ENCODE measurements at places on chromosomes 12 and 14.
A peak's percentile ranks its signal among the peaks of the same experiment; 100 is the strongest.

DNA sequence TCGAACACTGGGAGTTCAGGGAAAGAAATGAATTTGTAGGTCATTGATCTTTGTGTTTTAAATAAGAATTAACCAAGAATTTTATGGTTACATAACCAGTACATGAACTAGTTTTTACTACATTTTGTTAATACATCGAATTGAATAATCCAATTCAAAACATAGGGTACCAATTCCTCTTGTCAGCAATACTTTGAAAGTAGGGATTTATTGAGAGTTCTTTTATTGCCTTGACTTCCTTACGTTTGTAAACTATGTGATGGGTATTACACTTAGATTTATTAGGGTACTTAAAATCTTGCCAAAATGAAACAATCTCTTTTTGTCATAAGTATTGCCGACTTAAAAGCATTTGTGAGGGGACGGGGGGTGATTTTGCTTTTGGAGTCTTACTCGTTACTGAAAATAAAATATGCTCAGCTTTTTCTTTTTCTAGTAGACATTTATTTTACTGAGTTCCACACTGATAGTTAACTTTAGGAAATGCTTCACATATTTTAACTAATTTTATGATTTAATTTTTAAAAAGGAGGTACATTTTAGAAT is 22.4 kb downstream of the SOCS2 start:
- DNase-seq = no peak

DNA sequence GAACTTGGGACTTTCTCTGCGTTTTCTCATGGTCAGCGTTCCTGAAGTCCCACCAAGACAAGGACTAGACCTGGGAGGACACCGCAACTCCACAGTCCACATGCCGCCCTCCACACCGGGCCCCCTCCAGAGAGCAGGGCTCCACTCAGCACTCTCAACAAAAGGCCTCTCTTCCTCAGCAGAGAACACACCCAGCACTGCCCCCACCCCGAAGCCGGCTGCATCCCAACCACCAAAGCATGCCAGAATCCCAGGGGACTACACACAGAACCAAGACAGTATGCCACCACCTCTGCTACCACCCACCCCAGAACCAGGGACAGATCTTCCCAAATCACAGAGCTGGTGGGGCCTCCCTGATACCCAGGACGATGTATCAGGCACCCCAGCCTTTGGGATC is 88.3 kb downstream of the BCL11B start:
- DNase-seq = no peak

- DNase-seq = no peak
Measured at GRCh38 chr12:524167-524951, 64.6 kb downstream of the B4GALNT3 start.

DNA sequence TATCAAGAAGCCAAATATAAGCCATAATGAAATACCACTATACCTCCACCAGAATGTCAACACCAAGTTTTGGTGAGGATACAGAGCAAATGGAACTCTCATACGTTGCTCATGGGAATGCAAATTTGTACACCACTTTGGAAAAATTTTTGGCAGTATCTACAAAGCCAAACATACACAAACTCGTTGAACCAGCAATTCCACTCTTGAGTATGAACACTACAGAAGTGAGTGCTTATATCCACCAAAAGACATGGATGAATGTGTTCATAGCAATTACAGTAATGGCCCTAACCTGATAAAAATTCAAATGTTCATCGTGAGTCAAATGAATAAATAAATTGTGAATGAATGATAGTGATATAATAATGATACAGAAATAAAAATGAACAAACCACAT is 24.8 kb downstream of the C12orf71 start:
- DNase-seq = no peak

- DNase-seq = no peak
Measured at GRCh38 chr14:57736391-57736790, 129.5 kb downstream of the SLC35F4 start.

DNA sequence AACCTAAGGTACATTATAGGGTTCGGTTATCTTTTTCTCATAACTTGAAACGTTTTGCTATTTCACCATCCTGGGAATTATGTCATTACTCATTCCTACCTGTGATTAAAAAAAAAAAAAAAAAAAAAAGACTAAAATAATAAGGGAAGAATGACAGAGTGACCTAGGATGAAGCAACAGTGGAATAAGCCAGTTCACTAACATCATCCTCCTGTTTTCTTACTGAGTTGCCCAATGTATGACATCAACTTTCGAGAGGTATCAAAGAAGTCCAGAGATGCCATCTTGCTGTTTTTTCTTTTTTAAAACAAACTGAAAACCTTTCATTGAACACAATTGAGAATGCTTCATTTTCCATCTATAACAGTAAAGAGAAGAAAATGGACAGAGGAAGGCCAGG is 42.8 kb downstream of the AMN start:
- no peak for DNase-seq

DNA sequence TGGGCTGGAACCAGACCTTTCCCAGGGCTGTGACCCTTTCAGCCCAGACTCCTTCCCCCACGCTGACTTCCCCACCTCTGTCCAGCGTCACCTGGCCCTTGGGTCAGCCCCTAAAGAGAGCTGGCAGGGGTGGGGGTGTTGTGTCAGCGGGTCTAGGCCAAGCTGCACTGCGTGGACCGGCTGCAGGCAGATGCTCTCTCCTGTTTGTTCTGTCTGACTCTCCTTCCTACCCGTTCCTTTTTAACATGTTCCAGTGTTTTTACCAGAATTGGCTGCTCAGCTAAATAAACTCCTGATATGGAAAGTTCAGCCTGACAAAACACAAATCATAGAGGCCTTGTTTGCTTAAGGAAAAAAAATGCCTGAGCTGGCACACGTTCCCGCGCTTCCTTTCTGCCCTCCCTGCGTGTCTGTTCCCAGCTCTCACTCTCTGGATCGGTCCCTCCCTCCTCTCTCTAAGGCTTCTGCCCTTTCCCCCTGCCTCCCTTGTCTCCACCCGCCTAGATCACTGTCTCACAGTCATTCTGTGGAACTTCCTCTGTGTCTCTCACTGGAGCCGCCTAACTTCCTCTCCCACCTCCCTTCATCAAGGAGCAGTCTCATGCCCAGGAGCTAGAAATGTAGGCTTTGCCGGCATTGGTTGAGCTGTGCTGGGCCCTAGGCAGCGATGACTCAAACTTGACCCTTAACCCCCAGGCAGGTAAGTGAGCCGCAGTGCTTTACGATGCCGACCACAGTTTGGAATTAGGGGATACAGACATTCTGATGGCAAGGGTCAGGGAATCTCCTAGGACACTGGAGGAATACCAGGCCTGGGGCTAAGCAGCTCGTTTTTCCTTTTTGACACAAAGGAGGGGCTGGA is 15.5 kb upstream of the MLXIP start:
- DNase-seq = no peak

- no peak for DNase-seq
Measured at GRCh38 chr12:58424735-58425392, 483.5 kb downstream of the ATP23 start.

DNA sequence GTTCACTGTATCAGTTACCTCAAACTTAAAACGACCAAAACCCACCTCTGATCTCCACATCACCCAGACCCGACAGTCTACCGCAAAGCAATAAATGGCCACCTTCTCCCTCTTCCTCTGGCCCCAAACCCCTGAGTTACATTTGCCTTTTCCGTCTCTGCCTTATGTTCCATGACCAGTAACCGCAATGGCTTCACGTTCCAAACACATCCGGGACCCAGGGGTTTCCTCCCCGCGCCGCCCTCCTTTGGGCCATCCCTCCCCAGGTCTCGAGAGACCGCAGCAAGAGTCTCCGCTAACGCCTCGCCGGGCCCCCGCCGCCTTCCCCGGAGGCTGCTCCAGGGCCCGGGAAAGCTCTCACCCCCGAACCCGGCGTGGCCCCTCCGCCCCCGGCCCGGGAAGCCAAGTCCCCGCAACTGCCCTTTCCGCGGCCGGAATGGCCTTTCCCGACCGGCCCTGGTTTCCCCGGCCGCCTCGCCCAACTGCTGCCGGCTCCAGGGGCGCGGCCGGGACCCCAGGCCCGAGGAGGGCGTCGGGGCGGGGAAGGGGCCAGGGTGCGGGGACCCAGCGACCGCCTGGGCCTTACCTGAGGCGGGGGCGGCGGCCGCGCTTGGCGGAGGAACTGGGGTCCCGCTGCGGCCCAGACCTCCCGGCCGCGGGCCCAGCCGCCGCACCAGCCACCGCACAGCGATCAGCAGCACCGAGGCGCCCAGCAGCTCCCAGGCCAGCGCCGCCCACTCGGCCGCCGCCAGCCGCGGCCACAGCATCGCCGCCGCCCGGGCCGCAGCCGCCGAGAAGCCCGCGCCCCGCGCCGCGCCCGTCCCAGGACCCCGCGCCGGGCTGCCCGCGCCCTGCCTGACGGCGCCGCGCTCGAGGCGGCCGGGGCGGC is at the start of gene ANKLE2:
Gene ANKLE2, minus strand, starts transcription at position 801 of the 889 bp plus-strand sequence. Its CDS starts 34 bp downstream, at position 767.
- DNase-seq = peak; percentile 43

DNA sequence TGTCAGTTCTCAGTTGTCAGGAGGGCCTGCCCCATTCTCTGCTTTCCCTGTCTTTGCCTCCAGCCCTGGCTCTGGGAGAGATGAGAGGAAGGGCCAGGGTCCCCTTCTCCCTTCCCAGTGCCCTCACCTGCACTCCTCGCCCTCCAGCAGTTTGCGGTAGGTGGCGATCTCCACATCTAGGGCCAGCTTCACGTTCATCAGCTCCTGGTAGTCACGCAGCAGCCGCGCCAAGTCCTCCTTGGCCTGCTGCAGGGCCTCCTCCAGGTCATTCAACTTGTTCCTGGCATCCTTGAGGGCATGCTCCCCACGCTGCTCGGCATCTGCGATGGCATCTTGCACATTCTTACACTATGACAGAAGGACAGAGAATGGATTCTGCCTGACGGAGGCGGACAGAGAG is 5.4 kb downstream of the KRT2 start:
- DNase-seq = no peak

- DNase-seq = no peak
Measured at GRCh38 chr12:12676605-12677004, 19.4 kb downstream of the GPR19 start.

DNA sequence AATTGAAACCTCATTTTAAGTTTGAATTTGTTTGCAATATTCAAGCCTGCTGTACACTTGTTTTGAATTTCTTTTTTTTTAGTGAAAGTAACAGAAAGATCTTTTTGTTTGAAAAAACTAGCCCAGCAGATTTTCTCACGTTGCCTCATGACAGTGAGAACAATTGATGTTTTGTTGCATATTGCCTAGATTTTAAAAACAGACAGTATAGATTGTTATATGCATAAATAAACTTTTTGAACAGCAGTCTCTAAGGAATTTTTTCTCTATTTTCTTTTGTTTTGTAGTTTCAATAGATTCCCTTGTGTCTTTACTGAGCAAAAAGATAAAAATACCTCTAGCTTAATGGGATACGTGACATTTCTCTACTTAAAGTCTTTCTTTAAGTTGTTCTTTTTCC is 15.4 kb downstream of the OR6C6 start:
- no peak for DNase-seq

DNA sequence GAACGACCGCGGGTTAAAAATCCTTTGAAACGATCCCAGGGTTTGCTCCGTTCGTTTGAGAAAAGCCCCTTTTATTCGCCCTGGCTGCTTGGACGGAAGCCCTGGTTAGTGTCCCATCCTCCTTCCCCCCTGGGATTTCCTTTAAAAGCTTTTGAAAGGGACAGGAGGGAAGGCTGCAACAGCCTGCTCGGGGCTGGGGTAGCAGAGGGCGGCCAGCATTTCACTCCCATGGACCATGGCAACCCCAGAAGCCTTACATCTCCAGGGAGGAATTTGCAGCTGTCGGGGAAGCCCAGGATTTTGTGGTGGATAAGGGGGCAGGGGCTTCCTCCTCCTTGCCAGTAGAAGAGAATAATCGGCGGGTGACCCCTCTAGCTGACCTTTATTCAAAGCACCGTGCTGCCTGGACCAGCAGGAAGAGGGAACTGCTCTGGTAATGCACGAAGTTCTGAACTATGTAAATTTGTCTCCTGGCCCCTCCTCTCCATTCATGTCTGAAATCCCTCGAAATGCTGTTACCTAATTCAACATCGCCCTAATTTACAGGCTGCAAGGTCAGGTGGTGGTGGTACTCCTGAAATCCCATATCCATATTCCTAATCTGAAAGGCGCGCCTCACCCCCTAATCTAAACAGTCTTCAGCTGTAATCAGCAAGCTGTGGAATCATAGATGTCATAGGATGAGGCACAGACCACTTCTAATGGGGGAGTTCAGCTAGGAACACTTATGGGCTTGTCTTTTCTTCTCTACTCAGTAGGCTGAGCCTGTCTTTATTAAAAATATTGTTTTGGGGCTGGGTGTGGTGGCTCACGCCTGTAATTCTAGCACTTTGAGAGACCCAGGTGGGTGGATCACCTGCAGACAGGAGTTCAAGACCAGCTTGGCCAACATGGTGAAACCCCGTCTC is 1.0 kb upstream of the CLIP1 start:
- no peak for DNase-seq

GRCh38 chr14:74109369-74109768 is 24.6 kb downstream of the LIN52 start:
- no peak for DNase-seq

- DNase-seq = no peak
Measured at GRCh38 chr14:63904724-63905123, 51.9 kb downstream of the SYNE2 start.

- no peak for DNase-seq
Measured at GRCh38 chr12:132471858-132472255, 18.1 kb upstream of the FBRSL1 start.

DNA sequence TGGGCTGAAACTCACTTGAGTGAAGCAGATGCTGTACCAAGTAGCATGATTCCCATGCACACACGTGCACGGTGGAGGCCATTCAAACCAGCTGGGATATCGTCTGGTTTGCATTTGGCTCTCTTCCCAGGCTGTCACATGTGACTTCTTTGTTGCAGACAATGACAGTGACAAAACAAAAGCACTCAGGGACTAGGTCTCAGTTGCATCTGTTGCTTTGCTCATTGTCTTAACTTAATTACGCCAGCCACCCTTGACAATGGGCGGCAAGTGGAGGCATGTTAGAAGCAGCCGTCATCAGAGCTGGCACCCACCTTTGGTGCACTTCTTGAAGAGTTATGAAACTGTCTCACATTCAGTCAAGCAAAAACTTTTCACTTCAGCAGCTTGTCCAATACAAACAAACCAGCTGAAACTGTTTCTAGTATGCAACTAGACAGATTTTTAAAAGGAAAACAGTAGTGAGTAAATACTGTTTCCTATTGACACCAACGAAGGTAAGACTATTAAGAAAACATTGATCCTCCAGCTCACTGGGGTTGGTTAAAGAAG is 74.3 kb downstream of the IGF1 start:
- DNase-seq = no peak

- no peak for DNase-seq
Measured at GRCh38 chr12:117119592-117120198, 20.5 kb upstream of the TESC start.

DNA sequence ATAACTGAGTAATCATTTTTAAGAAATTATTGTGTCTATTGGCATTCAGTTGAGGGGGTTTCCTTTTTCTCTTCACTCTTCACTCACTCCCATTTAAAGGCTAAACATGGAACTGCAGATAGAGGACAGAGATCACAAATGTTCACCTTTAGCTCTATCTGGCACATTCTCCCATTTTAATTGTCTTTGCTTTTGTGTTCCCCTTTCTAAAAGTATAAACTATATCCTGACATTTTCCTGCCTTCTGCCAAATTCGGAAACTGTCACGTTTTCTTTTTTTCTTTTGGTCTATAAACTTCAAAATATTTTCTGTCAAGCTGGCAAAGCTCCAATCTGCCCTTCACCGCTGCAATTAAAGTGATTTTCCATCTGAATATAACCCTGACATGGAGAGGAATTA is 219.8 kb upstream of the CDKN3 start:
- no peak for DNase-seq

Data from stimulated activated CD8-positive, alpha-beta memory T cell treated with anti-CD3 and anti-CD28 coated beads, Interleukin-12 subunit alpha, Interleukin-12 subunit beta, amount 100 ng/mL, for 4 hours (primary cell).